ENCODE measurements at places on chromosomes 12 and 14. TPM values are rescaled to one million over a fixed set of nuclear protein-coding genes. Genes with fewer than 3 reads are reported as not detected.

The TAS2R13 gene
- 3.1 TPM for total RNA-seq

The GNG2 gene
- total RNA-seq = 312 TPM

GRCh38 chr14:69710378-69710777, 56.6 kb upstream of the SRSF5 start:
- no peak for DNase-seq

DNA sequence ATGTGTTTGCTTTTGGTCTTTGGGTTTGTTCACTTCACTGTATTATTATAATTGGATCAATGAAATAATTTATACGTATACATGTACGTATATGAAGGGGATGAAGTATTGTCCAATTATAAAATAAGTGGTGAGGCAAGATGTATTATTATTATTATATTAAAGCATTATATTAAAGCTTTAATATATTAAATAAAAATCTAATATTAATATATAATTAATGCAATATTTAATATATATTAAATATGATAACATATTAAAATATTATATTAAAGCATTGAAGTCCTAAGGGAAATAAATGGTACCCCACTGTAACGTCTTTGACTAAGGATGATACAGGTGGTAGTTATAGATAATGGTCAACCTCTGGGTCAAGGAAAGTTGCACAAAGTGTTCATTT, 63.7 kb upstream of the RTL1 start:
- no peak for DNase-seq

GRCh38 chr12:12812618-12813119, 477 bp upstream of the DDX47 start:
- no peak for DNase-seq

DNA sequence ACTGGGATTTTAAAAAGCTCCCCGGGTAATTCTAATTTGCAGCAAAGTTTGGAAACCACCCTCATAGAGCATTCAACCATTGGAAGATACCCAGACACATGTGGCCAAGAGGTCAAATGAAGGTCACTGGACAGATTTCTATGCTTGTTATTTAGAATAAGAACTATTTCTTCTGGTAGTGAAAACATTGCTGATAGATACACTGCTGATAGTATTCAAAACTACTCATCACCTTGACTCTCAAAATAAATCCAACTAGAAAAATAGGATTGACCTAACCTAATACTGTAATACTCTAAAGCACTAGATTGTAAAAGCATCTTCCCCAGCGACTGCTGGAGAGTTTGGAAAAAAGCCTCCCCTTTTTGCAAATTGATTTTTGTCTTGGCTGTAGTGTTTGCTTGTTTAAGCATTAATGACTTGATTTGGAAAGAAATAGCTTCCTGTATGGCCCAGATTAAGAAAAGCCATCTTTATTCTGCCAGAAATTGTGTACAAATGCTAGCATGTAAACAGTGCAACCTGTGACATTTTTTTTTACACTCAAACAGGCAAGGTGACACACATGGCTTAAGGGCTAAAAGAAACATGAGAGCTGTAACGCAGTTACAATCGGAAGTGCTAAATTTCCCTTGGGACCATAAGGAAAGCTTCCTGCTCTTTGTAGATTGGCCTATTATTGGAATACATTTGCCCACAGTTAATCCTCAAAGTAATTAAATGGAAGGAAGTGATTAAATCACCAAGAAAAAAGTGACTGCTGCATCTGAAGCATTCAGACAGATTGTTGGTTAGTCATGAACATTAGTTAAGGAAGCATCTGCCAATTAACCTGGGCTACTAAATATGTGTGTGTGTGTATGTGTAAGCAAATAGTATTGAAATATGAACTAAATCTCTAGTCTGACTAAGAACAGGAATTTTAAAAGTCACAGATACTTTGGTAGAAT, 356.5 kb upstream of the ATP2B1 start:
- DNase-seq = no peak

DNA sequence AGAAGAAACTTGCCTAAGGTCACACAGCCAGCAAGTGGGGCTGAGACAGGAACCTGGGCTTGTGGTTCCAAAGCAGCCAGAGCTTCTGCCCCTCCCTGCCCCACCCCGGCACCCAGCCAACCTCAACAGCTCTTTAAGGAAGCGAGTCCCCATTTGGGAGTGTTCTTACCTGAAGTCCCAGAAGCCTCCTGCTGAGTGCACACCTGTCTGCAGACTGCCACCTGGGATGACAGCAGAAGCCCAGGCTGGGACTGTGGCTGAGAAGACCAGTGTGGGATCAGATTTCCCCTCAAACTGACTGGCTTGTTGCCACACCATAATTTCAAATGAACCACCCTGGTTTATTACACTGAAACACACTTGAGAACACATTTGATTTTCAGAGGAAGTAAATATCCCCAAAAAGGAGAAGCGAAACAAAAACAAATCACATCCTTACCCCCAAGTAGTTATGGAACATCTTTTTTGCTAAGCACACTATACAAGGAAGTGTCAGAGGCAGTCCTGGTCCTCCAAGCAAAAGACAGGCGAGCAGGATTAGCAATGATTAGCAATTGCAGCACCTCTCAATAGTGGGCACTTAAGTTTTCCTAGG, 6.3 kb upstream of the RIN3 start:
- DNase-seq = no peak

The AKAP5 gene
- total RNA-seq = 0.63 TPM

- DNase-seq = peak; percentile 75
These were observed 5.7 kb upstream of the NEK9 start for GRCh38 chr14:75132382-75133086.

DNA sequence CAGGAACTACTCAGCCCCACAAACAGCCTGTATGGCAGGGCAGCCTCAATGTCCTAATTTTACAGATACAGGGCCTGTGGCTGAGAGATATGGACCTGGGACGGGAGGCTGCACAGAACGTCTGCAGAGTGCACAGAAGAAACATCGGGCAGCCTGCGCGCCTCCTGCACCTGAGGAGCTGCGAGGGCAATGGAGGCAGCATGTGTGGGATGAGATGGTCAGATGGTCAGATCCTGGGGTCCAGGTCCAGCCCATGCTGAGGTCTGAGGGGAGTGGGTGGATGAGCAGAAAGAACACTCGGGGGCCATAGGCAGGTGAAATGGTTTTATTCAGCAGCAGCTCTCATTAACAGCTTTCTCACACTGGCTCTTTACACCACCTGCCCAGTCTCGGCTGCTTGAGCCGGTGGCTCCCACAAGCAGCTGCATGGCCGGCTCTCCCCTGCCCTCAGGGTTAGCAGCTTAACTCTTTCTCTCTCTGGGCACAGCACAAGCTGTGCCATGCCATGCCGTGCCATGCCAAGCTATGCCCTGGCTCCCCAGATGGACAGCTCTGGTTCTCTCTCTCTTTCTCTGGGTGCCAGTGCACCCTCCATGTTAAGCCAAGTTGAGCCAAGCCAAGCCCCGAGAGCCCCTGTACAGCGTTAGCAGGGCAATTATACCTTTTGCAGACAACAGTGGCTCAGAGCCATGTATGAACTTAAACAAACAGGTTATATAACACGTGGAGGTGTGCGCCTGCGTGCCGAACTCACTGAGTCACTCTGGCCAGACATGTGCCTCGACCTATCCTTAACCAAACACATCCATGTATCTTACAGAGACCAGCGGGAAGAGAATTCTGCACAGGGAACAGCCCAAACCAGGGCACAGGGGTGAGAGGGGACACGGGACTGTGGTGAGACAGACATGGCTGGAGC, 47.6 kb downstream of the RIMBP2 start:
- DNase-seq = no peak

- no peak for DNase-seq
These were observed 5.4 kb downstream of the PGF start for GRCh38 chr14:74949859-74950573.

DNA sequence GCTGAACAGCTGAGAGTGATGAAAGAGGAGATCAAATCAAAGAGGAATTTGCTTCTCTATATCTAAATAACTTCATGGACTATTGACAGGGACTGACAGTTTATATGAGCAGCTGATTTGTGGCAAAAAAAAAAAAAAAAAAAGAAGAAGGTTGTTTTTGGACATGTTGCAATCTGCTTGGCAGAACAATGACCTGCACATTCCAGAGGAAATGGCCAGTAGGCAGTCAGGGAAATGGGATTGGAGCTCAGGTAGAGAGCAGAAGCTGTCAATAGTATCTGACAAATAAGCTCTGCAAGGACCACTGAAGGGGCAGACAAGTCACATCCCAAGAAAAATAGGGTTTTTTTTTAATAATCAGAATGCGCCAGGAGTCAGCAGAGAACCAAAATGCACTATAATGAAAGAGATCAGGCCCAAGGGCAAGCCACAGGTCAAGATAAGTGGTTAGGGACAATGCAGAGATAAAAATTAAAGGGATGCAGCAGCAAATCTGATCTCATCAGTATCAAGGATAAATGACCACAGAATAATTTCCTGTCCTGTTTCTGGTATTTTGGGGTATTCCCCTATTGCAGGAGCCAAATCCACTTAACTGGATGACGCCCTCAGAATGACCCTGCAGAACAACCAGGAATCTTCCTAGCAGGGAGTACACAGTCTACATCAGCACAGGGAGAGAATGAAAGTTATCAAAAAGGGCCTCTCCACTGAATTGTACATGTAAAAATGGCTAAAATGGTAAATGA, 22.6 kb upstream of the DUSP16 start:
- no peak for DNase-seq

GRCh38 chr14:28751467-28752058, 15.0 kb upstream of the FOXG1 start:
- DNase-seq = peak; percentile 73

The HHIPL1 gene
- total RNA-seq = 2.7 TPM

Measured in testis (tissue), 5 donors.